ENCODE measurements at places on chromosomes 3 and 15. TPM values are rescaled to one million over a fixed set of nuclear protein-coding genes. Genes with fewer than 3 reads are reported as not detected.

Gene TCF12
- total RNA-seq, result 70.7 TPM

Gene GALNT15
- total RNA-seq, result not detected

Gene GPR160
- 5.0 TPM for total RNA-seq

Gene RPL39L
- 21.1 TPM for total RNA-seq

Gene GPR27
- 0.40 TPM for total RNA-seq

Gene CORO2B
- total RNA-seq, result not detected

Gene FOXP1
- total RNA-seq, result 120 TPM

Gene SLC12A8
- total RNA-seq, result 0.50 TPM

Gene SPTSSB
- not detected for total RNA-seq

Gene ATP10A
- 53.8 TPM for total RNA-seq

Gene FRMD5
- not detected for total RNA-seq

Gene AGBL1
- not detected for total RNA-seq

Gene ALDH1L1
- not detected for total RNA-seq

Gene IFT122
- 25.6 TPM for total RNA-seq

Data from activated CD8-positive, alpha-beta T cell treated with anti-CD3 and anti-CD28 coated beads, Interleukin-2, amount 10 ng/mL, durations not matched to agents 7 days and 5 days (primary cell).